Mucosa of gallbladder (tissue), 1 donor: ENCODE measurements at places on chromosomes 6 and 20.

- DNase-seq = no peak
These were observed 12.4 kb downstream of the SCML4 start for GRCh38 chr6:107811591-107812218.

- no peak for DNase-seq
These were observed 201.9 kb downstream of the PLCB4 start for GRCh38 chr20:9270831-9271230.

- no peak for DNase-seq
These were observed 658 bp downstream of the CUL7 start for GRCh38 chr6:43052842-43053544.

- DNase-seq = peak; percentile 81
These were observed at the start of gene BTN3A1 for GRCh38 chr6:26401987-26402658. TSS of gene BTN3A1 (plus strand) at chr6:26402275. CDS start at chr6:26405564, 3,289 bp downstream.

GRCh38 chr6:137806914-137807682, 60.0 kb upstream of the TNFAIP3 start:
- no peak for DNase-seq
